A673 (cell line): ENCODE measurements at places on chromosomes 16 and 17.
A peak's percentile ranks its signal among the peaks of the same experiment; 100 is the strongest.

DNA sequence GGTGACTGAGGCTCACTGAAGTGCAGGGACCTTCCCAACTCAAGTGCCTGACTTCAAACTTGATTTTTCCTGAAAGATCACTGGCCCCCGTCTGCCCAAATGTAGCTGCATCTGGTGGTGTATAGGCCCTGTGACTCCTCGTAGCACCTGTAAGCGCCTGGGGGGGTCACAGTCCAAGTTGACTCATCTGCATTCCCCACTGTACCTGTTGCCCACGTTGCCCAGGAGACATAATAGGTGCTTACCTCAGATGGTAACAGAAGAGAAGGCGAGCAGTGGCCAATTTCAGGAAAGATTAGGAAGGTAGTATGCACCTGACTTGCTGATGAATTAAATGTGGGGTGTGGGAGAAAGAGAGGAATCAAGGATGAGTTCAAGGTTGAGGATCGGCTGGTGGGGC lies 44.1 kb upstream of the EMP2 start:
- no peak for DNase-seq

GRCh38 chr17:81712468-81713003 lies 452 bp downstream of the SLC25A10 start:
- no peak for DNase-seq

GRCh38 chr17:79109584-79109983 lies 35.0 kb downstream of the ENGASE start:
- DNase-seq = no peak

GRCh38 chr17:27634026-27634335 lies 3.0 kb downstream of the LGALS9 start:
- no peak for DNase-seq

- DNase-seq = peak; percentile 29
Measured at GRCh38 chr16:11256661-11257130, 692 bp upstream of the SOCS1 start.

GRCh38 chr17:75205793-75206163 lies 299 bp downstream of the NUP85 start:
- DNase-seq = no peak

DNA sequence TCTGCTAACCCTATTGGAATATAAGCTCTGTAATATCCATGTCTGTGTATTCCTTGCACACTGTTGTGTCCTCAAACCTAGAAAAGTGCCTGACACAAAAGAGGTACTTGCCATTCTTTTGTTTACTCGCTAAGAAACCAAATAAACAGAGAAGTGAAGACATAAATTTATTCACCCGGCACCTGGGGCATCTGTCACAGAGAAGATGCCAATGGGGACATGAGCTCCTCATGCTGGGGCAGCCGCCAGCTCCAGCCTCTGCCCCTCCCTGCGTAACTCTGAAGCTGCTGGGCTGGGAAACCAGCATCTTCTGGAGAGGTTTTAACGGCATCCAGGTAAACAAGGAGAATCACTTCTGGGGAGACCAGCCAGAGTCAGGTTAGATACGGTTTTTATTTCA lies 15.1 kb upstream of the CDRT4 start:
- DNase-seq = no peak

- no peak for DNase-seq
Measured at GRCh38 chr17:67836205-67836987, 11.1 kb downstream of the BPTF start.

DNA sequence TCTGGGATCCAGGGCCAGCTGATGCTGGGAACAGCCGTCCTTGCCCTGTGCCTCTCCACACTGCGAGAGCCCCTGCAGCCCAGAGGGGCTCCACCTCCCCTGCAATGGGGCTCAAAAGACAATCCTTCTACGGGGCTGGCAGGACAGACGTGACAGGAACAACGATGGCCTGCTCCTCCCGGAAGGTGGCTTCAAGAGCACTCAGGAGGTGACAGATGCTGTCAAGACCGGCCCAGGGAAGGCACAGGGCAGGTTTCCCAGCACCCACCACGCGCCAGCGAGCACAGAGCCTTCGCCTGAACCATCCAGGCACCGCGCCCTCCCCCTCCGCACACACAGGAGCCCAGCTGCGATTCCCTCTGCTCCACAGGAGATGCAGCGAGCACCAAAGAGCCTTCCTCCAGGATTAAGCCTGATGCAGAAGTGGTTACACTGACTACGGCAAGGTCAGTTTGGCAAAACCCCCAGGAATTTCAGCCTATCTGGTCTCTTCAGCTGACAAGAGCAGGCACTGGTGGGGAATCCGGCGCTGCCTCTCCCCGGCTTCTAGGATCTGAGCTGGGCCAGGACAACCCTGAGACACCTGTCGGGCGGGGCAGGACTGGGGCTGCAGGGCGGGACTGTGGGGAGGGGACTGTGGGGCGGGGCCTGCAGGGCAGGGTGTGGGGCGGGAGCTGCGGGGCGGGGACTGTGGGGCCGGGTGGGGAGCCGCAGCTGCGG lies 103.4 kb downstream of the ZNF778 start:
- DNase-seq = peak; percentile 52

- no peak for DNase-seq
Measured at GRCh38 chr17:17239832-17240231, 2.9 kb upstream of the FLCN start.

DNA sequence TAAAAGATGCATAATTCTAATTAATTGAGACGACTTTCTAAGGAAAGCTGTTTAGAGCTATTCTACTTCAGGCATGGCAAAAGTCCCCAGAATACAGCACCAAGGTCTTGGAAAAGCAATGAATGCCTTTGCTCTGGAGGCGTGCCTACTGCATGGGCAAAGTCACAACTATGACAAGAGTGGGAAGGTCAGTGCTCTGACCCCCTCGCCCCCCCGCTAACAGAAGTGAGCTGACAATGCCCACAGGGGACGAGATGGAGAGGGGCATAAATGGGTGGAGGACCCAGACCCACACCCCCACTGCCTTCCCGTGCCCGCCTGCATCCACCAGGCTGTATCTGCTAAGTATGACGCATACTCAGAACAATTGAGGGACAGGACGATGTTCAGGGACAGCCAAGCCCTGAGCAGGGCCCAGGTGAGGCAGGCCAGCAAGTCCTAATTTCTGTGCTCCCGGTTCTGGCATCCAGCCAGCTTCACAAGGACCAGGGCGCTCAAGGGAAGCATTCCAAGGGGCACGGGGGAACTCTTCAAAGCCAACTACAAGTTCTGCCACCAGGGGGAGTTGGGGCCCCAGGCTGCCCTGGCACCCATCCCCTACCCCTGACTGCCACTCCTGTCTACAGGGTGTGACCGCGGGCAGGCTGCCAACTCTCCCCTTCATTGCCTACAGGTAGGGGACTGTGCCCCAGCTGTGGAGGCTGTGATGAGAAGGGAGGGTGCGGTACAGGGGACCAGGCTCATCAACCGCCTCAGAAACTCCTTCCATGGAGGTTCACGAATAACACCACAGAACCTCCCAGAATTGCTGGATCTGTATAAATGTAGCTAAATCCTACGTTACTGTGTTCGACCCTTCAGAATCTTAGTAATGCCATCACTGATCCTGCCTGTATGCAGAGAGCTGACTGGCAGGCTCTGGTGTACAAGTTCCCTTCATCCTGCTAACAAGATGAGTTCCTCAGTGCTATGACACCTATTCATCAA lies 20.8 kb downstream of the NPRL3 start:
- peak; percentile 83 for DNase-seq

GRCh38 chr17:57311281-57312216 lies 55.2 kb downstream of the MSI2 start:
- DNase-seq = no peak

DNA sequence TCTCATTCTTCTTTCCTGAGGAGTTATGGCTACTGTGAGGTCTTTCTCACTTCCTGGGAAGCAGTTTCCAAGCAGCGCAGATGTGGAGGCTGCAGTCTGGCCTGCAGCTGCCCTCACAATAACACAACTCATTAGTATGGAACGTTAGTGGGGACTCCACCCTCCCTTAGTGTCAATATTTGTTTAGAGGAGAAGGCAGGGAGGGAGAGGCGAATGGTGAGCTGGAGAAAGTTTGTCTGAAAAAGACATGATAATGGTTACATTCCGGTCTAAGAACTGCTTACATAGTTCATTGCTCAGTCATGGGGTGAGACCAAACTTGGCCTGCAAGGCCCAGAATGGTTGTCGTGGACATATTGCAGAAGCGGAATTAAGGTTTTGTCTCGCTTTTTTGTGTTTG lies 170.2 kb downstream of the HS3ST3B1 start:
- DNase-seq = no peak

DNA sequence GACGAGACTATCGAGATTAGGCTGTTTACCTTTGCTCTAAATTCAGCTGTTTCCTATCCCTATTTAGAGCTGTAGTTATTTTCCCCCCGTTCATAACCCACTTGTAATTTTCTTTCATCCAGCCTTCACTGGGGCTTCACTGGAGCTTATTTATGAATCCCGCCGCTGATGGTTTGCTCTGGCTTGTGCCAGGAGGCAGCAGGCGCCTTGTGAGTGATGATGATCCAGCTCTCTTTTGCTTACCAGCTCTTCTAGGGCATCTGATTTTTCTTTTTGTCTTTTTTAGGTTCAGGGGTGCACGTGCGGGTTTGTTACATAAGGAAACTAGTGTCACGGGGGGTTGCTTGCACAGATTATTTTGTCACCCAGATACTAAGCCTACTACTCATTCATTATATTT lies 37.4 kb upstream of the CDH13 start:
- no peak for DNase-seq

GRCh38 chr17:45820052-45820780 lies 24.5 kb upstream of the SPPL2C start:
- no peak for DNase-seq

GRCh38 chr16:30619202-30619601 lies 9.0 kb upstream of the ZNF689 start:
- no peak for DNase-seq

- no peak for DNase-seq
Measured at GRCh38 chr17:40335620-40336019, 26.6 kb downstream of the RARA start.

GRCh38 chr17:67246653-67247415 lies 1.8 kb upstream of the HELZ start:
- no peak for DNase-seq
